Heart left ventricle (tissue), 16 donors: ENCODE measurements at places on chromosomes 4 and X.
A peak's percentile ranks its signal among the peaks of the same experiment; 100 is the strongest.

DNA sequence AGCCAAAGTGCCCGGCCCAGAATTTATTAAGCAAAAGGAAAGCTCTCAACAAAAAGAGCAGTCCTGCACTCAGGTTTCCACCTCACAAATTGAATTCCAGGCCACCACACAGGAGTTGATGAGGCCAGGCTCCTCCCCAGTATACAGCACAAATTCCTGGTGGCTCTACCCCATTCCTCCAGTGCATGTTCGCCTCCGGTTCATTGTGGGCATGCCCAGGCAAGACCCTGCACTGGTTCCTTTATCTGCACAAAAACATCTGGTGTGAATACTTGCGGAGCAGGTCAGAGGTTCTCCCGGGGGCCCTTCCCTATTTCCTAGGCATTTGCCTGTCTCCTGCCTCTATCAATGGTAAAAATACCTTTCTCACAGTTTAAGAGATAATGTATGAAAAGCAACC, 195.2 kb upstream of the ANXA10 start:
- no peak for DNase-seq

- no peak for DNase-seq
Measured at GRCh38 chrX:155891446-155892210, 10.5 kb downstream of the VAMP7 start.

DNA sequence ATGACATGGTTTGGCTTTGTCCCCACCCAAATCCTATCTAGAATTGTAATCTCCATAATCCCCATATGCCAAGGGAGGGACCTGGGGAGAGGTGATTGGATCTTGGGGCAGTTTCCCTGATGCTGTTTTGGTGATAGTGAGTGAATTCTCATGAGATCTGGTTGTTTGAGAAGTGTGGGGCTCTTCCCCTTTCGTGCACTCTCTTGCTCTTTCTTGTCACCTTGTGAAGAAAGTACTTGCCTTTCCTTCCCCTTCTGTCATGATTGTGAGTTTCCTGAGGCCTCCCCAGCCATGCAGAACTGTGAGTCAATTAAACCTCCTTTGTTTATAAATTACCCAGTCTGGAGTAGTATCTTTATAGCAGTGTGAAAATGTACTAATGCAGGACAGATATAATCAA, 36.4 kb upstream of the FREM3 start:
- DNase-seq: no peak

DNA sequence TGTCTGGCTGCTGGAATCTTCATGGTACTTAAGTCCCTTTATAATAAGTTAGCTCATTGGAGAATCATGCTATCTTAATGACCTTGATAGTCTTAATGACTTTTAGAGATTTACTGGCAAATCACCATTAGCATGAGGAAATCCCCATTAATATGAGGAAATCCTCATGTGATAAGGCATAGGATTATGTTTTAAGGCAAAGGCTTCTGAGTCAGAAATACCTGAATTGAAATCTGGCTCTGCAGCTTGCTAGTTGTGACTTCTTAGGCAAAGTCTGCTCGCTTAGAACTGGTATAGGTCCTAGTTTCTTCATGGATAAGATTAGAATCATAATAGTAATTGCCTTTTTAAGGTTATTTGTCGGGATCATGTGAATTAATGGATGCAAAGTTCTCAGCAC, 190.2 kb upstream of the BANK1 start:
- no peak for DNase-seq

GRCh38 chr4:2934077-2934812, 29.0 kb downstream of the NOP14 start:
- DNase-seq: peak; percentile 82

- DNase-seq: no peak
Measured at GRCh38 chr4:10872833-10873517, 188.4 kb upstream of the CLNK start.

GRCh38 chr4:160352637-160353036, 1249.8 kb downstream of the RAPGEF2 start:
- no peak for DNase-seq

DNA sequence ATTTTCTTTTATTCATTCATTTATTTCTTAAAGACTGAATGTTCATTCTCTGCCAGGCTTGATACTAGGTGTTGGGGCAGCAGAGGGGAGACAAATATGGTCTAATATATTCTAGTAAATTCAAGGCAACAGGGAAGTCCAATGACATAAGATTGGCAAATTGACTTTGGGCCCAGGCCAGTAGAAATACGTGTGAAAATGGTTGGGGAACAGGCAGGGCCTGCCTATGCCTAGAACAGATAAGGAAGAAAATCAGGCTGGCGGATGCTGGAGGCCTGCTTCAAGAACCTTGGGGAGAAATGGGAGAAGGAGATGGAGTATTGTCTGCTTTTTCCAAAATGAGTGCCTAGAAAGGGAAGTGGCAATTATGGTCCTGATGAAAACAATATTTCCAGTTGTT, 108.6 kb downstream of the RTL5 start:
- no peak for DNase-seq

DNA sequence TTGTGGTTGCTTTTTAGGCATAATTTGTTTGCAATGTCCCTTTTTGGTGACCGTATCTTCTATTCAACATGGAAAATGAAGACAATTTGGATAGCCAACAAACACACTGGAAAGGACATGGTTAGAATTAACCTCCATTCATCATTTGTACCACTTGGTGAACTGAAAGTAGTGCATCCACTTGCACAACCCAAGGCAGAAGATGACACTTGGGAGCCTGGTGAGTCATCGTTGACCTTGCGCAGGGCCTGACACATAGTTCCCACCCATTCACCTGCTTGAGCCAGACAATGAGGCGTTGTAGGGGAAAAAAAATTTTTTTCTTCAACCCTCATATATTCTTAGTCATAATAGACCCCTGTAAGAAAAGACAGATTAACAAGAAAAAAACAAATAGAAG, 32.4 kb downstream of the EGF start:
- DNase-seq: no peak

GRCh38 chr4:86529436-86529835, 64.7 kb upstream of the PTPN13 start:
- no peak for DNase-seq

DNA sequence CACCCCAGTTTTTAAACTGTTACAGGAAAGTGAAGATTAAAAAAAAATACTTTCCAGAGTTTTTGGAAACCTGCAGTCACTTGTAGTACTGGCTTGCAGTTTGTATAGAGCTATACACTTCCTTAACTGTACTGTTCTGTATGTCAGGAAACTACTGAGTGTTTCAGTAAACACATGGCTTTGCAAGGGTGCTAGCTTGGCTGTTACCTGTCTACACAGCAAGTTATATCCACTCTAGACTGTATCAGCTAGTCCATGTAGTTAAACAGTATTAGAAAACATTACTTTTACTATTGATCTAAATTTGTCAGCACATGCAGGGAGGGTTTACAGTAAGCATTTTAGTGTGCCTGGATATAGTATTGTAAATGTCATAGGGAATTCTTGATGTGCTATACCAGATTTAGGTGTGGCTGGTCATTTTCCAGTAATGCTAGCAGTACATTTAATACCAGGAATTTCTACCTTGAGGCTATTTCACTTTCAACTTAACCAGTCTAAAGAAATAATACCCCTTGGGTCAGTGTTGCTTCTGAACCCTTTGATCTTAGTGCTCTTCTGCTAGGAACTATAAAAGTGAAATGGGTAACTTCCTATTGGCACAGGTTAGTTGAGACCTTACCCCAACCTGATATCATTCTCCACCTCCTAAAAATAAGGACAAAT, 192.3 kb upstream of the ANKRD50 start:
- DNase-seq: no peak

GRCh38 chr4:4260185-4260751, 12.2 kb upstream of the TMEM128 start:
- no peak for DNase-seq

- DNase-seq: no peak
Measured at GRCh38 chr4:6520051-6520636, 47.7 kb upstream of the PPP2R2C start.

- peak; percentile 35 for DNase-seq
Measured at GRCh38 chr4:186104890-186105646, 564 bp downstream of the FAM149A start.

DNA sequence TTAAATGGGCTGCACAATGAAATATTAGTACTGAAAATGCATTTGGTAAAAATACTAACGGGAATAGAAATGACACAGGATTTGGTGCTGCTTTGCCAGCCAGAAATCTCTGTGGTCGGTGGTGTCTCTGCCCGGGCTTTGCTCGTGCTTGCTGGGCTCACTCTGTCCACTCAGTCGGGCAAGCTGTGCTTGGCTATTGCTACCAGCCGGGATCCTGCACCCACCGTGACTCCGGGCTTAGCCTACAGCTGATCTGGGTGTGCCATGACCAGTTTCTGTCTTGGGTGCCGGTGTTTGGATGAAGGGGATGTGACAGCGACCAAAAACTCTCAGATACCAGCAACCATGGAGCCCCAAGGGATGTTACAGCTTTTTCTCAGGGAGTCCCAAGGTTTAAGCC, 487.7 kb downstream of the TECRL start:
- no peak for DNase-seq

DNA sequence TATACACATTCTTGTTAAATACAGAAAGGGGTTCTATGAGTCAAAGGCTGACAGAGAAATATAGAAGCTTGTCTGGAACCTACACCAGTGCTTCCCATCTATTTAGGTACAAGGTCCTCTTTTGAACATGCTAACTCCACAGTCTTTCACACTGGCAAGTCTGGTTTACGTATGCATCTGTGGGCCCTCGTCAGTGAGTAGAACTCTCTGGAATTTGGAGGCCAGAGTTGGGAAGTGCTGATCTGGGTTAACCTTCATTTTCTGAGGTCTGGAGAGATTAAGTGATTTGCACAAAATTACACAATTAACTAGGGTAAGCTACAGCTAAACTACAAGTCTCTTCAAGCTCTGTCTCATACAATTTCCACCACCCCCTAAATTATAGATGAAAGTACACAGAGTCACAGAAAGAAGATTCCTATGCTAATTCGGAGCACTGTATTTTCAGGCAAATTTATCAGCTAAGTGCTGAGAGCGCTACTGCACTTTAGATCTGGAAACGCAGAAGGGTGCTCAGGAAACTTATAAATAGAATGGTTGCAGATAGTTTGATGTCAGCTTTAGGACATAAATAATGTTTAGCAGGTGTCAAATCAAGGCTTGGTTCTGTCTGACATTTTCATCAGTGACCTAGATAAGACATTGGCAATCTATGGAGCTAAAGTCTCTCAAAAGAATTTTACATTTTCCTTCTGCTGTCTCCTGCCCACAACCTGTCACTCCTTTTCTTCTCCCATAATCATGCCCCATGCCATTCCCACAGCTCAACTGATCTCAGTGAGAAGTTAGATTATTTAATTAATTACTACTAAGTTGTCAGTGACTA, 43.0 kb upstream of the PDLIM5 start:
- DNase-seq: no peak

DNA sequence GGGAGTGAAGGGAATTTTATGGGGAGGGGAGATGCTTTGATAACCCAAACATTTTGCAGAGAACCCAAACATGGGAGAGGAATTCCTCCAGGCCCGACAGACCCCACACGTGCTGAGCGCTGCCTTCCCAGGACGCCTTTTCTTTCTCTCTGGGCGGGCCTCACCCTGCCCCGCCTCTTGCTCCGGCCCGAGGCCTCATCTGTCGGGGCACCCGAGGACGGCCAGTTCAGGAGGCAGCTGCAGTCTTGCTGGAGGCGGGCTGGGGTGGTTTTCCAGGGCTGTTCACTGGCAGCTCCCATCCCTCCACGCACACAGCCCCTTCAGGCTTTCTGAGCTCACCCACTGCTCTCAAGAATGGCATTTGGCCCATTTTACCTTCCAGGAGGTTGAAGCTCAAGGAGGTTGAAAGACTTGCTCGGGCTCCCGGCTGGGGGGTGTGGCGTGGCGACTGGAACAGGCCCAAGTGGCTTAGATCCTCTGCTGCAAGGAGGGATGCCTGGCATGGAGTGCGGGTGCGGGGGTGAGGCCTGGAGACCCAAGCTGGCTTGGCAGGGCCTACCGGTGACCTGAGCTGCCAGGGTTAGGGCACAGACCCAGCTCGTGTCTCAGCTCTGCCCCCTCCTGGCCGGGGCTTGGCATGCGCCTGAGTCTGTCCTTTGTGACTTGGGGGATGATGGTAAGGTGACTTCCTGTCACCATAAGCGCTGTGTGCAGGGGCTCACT, 99.2 kb downstream of the PSAPL1 start:
- peak; percentile 76 for DNase-seq
